CD4-positive, alpha-beta T cell treated with Interleukin-15 for 4 hours (primary cell): ENCODE measurements at places on chromosomes 12 and 14.

GRCh38 chr12:132379996-132380395 lies 50.6 kb upstream of the GALNT9 start:
- DNase-seq: no peak

DNA sequence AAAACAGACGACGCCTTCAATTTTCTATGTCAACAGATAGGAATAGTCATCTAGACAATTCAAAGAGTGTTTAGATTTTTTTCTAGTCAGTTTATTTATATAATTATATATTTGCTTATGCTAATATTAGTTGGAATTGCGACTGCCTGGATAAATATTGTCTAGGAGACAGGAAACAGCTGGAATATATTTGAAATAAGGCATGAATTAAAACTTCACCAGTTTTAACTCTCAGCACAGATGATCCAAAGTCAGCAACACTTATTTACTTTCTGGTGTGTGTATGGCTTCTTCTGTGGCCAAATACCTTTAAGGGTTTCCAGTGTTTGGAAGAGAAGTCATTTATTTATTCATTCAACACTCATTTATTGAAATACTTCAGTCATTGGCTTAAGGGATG lies 1215.4 kb upstream of the USP15 start:
- DNase-seq: no peak

GRCh38 chr12:16600525-16600924 lies 5.4 kb downstream of the LMO3 start:
- DNase-seq: no peak

GRCh38 chr12:68237078-68237477 lies 11.5 kb upstream of the IL26 start:
- no peak for DNase-seq

GRCh38 chr14:83779266-83779665 lies 1750.7 kb upstream of the FLRT2 start:
- no peak for DNase-seq

DNA sequence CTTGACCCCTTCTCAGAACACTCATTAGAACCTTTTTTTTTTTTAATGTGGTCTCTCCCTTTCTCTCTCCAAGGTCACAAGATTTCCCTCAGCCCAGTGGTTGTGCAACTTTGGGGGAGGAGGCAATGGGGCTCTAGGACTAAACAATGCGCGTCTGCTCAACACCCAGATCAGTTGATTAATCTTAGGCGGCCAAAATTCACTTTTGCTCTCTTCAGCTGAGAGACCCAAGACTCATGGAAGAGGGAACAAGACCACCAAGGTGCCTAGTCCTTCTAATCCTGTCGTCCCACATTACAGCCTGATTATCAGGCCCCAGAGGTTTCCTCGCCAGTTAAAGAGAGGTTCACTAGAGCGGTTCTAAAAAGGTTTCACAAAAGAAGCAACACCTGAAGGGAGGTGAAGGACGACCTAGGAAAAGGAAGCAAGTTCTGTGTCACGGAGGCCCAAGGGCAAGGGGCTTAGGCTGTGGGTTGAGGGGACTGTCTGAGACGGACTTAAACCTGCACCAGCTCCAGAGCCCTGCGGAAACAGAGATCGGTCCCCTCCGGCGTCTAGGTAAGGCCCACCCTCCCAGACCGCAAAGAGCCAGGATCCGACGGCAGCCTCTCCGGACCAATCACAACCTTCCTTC lies 824 bp upstream of the TARBP2 start:
- DNase-seq: no peak

DNA sequence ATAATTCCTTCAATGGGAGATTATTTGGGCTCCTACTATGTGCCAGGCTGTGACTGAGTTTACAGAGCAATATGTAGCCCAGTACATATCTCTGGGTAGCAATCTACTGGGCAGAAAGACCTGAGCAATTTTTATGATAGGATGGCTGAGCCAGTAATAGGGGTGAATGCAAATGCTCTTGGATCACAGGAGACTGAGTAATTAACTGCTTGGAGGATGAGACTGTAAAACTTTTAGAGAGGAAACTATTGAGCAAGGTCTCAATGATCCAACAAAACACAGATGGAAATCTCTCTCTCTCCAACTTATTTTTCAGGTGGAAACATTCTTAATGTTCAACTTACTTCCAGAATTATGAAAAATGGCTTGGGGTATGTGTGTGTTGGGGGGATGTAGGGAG lies 402.2 kb downstream of the AEBP2 start:
- no peak for DNase-seq

DNA sequence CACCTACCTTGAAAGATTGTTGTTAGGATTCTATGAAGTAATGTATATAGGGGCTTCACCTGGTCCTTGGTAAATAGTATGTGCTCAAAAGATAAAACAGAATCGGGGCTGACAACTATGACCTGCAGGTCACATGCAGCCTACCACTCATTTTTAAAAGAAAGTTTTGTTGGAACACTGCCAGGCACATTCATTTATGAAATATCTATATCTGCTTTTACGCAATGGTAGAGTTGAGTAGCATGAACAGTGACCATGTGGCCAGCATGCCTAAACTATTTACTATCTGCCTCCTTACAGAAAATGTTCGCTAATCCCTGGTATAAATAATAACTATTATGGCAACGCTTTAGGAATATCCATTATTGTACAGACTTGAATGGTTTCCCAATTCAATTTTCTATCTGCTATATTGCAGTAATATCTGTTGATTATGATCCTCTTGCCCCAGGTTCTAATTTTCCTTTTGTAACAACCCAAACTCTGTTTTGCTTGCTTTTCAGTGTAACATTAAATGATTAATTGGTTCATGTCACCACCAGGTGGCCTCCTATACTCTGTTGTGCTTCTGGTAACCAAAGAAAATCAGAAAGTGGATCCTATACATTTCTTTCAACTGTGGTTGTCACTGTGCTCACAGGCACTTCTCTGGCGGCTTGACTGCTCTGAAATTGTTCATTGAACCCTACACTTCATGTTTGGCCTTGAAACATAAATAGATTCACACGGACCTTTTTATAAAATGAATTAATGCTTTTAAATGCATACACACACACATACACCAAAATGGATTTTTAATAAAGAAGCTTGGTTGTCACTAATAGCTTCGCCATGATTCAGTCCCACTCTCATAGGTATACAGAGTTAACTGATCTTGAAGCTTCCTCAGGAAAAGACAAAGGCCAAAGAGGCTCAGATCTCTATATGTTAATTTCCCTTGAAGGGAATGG lies 227.7 kb upstream of the NPAS3 start:
- DNase-seq: no peak

GRCh38 chr14:97100306-97100705 lies 303.1 kb downstream of the VRK1 start:
- DNase-seq: no peak

DNA sequence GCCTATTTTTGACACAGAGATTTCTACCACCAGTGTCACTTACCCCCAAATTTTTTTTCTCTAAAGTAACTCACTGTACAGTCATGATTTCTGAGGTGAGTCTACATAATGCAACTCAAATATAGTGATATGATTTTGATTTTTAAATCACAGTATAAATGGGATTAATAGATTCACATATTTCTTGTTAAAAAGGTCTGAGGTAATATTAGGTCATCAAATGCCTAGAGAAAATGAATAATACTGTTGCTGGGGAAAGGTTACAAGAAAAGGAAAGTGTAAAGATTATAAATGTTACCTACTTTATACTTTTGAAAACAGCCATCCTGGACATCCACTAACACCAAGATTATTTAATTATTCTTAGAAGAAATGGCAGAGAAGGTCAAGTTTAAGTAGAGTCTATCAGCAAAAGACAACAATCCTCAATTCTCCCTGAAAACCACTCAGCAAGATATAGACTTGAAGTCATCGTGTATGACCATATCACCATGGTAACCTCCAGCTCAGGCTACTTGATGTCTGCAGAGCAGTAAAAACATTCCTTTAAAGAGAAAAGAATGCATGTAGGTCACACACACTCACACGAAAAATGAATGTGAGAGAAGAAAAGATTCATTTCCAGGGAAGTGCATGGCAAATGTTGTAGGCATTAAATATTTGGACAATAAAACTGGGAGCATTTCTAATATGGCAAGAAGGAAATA lies 58.7 kb downstream of the CCDC59 start:
- no peak for DNase-seq

- no peak for DNase-seq
Observed at GRCh38 chr12:52946797-52947547, 1.9 kb upstream of the KRT18 start.

- no peak for DNase-seq
Observed at GRCh38 chr12:90576707-90577106, 378.3 kb downstream of the CCER1 start.

DNA sequence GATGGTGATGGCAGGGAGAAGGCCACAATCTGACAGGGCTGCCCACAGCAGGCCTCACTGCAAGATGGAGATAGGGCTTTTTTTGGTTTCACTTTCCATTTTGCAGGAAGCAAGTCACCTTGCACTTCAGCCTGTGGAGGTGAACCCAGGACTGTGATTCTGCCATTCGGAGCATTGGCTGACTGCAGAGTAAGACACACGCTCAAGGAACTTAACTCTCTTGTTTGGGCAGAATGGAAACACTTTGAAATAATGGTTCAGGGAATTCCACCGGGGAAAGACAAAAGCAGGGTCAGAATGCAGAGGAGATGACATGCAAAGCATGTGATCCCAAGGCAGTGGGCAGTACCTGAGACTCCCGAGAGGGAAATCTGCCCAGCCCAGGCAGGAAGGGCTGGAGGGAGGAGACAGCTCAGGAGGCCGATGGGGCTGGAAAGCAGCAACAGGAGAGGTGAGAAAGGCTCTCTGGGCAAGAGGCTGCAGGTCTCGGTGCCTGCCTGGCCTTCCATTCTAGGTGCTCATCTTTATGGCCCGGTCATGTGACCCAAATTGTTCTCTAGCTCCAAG lies 58.7 kb upstream of the PRMT8 start:
- DNase-seq: no peak

DNA sequence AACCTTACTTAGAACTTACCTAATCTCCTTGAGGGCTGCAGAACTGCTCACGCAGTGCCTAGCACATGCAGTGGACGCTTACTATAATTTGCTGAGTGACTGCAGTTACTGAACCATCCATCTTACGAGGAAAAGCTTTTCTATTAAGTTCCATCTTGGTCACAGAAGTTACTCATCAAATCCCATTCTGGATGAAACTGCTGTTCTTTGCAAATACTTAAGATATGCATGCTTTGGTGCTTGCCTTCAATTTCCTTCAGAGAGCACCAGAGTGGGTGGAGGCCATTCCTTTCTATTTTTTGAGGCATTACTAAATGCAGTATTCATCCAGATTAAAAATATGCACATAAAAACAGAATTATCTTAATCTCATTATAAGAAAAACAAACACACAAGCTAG lies 17.7 kb upstream of the PELI2 start:
- DNase-seq: no peak

DNA sequence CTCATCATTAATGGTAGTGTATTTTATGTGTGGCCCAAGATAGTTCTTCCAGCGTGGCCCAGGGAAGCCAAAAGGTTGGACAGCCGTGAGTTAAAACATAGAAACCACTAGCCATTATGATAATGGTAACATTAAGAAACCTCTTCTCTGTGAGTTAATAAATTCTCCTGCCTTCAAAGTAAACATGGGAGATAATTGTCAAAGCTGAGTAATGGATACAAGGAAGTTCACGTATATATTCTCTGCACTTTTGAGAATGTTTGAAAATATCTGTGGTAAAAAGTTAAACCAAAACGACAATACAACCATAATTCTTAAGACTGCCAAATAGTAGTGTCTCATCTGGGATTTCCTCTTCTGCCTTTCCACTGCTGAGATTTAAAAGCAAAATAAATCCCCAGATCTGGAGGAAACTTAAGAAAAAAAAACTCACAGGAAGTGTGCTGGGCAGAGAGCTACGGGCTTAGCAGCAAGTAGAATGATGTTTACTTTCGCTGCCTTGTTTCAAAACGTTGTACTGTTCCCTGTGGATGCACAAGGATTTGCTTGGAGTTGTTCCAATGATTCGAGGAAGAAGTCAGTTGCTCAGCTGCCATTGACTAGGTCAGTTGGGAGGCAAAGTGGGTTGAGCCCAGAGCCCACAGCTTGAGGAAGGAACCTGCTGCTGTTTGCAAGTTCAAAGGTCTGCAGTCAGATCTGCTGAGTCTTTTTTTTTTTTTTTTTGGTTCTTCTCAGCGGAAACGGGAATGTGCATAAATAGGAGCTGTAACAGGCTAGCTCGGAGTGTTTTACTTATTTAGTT lies 1.7 kb downstream of the TPCN1 start:
- no peak for DNase-seq
